ENCODE measurements at places on chromosomes 7 and 10.

DNA sequence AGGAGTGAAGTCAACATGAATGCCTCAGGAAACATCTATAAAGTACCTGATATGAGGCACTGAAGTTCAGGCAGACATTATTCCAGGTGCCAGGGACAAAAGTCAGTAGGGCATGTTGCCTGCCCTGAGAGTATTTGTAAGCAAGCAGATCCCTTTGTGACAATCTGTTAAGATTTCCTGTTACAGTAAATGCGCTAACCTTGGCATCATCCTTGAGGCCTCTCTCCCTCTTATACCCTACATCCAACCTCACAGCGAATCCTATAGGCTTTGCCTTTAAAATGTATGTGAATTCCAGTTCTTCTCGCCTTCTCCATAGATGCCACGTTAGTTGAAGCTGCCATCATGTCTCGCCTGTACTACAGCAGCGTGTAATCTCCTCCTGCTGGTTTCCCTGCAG is 165.3 kb downstream of the DNAH11 start:
- DNase-seq = no peak

- DNase-seq = no peak
Observed at GRCh38 chr7:50479743-50480517, 29.8 kb upstream of the FIGNL1 start.

GRCh38 chr10:23310404-23310803 is 34.2 kb downstream of the C10orf67 start:
- DNase-seq = no peak

- no peak for DNase-seq
Observed at GRCh38 chr10:93006435-93007039, 54.1 kb upstream of the CYP26C1 start.

DNA sequence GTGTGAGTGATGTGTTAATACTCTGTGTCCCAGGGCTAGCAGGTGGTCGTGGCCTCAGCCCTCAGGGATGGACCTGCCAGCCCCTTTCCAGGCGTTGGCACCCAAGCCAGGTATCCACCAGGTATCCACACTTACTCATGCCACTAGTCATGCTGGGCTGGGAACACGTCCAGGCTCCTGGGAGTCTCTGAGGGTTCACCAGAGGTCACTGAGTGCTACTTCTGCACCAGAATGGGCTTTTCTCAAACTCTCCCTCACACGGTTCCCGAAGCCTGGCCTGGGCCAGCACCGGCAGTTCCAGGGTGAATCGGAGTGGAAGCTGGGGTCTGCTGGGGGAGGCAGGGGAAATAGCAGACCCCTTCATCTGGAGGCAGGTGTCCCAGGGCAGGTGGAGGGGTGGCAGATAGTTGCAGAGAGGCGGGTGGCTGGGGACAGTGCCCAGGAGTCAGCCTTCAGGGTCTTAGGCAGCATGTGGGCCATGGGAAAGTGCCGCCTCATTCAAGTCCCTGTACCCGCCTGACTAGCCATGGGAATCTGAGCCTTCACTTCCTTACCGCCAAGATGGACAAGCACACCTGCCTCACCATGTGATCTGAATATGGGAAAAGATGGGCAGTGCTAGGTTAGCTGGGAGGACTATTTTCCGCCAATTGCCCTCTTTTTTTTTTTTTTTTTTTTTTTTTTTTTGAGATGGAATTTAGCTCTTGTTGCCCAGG is 95.5 kb upstream of the GTF2I start:
- no peak for DNase-seq

- no peak for DNase-seq
Observed at GRCh38 chr10:130763071-130763470, 548.5 kb downstream of the TCERG1L start.
